ENCODE measurements at places on chromosomes 1 and 21.

DNA sequence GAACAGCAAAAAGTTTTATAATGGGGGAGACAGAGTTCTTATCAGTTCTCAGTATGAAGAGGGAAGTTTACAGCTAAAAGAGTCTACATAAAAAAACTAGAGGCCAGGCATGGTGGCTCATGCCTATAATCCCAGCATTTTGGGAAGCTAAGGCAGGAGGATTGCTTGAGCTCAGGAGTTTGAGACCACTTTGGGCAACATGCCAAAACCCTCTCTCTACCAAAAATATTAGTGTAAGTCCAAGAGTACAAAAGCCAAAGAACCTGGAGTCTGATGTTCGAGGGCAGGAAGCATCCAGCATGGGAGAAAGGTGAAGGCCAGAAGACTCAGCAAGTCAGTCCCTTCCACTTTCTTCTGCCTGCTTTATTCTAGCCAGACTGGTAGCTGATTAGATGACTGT is 35.0 kb upstream of the ROR1 start:
- DNase-seq, result no peak

DNA sequence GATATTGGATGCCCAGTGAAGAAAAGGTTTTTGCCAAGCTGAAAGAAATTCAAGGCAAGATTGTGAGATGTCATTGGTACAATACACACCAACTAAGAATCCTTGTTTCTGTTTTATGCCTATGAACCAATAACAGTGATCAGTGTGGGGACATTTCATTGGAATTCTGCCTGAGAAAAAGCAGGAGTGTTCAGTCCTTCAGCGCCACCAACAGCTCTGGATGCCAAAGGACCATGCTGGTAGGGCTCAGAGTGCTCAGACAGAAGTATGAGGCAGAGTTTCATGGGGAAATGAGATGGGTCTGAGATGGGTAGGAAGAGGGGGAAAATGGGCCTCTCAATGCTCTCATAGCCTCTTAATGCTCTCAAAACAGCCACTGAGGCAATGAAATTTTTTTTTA is 56.5 kb downstream of the GABPA start:
- DNase-seq, result no peak

DNA sequence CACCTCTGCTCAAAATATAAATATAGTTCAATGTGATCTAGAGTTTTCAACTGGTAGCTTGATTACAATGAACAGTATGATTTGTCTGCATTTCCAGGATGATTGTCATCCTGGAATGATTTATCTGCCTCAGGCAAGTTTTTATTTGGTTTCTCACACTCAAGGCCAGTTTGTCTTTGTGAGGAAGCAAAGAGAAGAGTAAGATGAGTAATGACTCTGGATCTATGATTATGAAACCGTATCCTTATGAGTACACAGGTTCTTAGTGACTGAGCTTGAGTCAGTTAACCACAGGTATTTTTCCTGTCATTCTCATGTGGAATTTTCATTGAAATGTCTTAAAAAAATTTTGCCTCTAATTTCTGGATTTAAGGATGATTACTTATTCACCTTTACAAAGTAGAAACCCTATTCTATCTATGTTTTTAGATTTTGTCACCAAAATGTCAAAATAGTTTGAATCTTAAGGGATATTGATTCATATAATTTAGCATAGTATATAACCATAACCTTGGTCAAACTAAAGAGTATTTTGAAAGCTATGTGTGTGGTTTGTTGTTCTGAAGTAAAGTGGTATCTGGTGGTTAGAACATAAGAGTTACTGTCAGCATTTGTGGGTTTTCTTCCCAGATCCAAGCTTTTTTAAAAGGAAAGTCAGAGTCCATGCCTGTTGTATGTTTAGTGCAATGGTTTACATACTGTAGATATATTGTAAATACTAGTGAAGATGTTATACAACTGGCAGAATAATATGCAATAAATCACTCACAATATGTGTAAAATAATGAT is 145.0 kb downstream of the RASAL2 start:
- no peak for DNase-seq

- no peak for DNase-seq
Observed at GRCh38 chr1:40299366-40300248, 17.5 kb downstream of the COL9A2 start.

- no peak for DNase-seq
Observed at GRCh38 chr1:50369830-50370229, 53.4 kb downstream of the DMRTA2 start.

DNA sequence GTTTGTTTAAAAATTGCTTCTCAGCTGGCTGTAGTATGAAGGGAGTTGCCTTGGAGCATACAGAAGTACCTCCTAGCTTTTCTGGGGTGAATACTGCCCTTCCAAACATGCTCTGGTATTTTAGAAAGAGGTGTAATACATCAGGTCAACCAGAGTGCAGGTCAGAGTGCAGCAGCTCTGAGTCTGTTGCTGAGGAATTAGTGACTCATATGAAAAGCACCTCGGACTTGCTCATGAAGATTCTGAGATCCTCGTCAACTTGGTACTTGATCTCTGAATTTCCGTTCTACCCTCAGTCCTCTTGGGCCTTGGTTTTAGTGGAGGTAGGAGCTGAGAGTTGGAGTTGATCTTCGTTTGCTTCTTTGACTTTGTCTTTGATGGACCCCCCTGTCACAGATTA is 67.3 kb downstream of the NOS1AP start:
- no peak for DNase-seq

GRCh38 chr1:212702672-212703071 is 3.0 kb upstream of the BATF3 start:
- DNase-seq, result no peak

All from anterior cingulate cortex (tissue), 58 donors.